ENCODE measurements at places on chromosomes 2 and 18.

DNA sequence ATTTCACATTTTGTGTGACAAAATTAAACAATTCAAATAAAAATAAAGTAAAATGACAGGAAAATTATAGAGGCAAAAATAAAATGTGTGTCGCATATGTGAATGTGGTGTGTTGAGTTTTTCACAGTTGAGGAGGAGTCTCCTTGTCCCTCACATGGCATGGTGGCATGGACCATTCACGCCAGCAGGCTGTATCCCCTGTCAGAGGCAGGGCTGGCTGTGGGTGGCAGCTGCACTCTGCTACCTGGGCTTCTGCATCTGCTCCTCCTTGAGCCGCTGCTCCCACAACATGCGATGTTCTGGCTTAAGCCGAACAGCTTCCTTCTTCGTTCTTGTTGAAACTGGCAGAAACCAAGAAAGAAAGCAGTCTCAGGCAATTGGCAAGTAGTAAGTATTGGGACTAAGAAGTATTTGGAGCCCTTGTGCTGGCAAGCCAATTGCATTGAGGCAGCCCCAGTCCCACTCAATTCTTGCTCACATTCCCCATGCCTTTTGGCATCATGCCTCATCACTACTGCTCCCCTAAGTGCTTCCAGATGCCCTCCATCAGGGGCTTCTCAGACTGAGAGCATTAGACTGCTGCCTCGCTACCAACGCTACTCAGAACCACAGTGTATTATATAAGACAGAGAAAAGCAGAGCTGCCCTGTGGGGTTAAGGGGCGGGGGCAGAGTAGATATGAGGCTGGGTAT lies 177.9 kb upstream of the NABP1 start:
- DNase-seq: peak; percentile 71

- peak; percentile 94 for DNase-seq
Observed at GRCh38 chr2:69007169-69007568, 5.8 kb upstream of the ANTXR1 start.

- peak; percentile 98 for DNase-seq
Observed at GRCh38 chr2:120867290-120868241, 131.9 kb downstream of the GLI2 start.

DNA sequence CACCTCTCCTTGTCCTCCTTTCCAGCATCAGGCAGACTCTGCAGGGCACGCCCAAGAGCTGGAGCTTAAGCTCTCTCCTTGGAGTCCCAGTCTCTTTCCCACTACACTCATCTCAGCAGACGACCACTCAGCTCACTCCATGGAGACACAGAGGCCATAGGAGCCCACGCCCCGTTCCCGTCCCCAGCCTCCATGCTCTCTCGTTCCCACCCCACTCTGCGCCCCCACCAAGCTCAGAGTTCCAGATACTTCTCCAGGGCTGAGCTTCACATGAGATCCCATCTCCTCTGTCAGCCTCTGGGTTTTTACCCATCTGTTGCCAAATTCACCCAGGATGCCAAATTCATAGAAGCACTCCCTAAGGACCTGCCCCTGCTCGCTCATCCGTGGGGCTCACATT lies 87.3 kb downstream of the MALT1 start:
- no peak for DNase-seq

DNA sequence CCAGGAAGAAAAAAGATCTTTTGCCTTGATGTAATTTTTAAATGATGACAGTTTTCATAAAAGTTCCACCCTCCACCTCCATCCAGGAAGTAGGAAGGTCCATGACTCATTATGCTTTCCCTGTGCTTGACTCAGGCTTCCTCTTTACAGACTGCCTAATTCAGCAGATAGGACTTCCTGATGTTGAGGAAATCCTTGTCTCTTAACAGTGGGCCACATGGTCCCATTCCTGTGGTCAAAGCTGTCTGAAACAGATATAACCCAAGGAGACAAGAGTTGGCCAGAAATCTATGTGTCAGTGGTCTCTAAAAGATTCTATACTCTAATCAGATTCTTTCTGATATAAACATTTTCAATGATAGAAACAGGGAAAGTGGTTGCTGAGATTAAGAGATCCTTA lies 119.1 kb downstream of the BAZ2B start:
- DNase-seq: peak; percentile 75

- peak; percentile 52 for DNase-seq
Observed at GRCh38 chr2:208182835-208183234, 7.0 kb downstream of the C2orf80 start.

DNA sequence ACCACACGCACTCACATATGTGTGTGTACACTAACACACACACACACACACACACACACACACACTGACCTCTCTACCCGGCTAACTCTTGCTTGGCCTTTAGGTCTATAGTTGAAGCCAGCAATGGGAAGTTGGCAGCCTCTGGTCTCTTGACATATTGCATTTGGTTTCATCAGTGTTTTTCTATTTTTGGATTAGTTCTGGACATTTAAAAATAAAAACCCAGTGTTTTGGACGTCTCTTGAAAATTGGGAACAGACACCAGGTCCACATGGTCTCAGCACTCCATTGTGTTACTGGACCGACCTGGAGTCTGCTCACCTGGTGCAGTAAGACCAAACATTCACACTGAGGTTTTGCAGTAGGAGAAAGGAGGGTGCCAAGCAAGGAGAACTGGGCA lies 50.4 kb upstream of the AFF3 start:
- peak; percentile 42 for DNase-seq

DNA sequence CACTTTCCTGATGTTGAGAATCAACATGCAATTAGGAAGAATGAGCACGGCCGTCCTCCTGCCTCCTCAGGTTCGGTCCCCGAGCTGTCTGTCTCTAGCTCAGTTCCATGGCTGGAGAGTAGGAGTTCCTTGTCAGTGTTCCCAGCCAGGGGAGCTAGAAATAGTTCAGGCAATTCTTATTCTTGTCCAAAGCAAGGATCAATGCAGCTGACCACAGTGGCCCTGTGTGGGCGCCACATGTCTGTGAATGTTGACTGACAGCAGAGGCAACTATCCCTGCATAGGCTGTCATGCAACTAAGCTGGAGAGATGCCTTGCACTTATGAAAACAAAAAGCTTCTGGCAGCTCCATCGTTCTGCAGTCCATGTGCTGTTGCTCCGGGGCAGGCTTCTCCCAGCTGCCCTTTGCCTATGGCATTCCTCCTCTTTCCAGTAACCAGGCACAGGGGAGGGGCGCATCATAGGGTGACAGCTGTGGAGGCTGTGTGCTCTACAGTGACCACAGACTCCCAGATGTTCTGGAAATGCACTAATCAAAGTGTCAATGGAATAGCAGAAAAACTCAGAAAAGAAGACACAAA lies 58.7 kb downstream of the PDCL3 start:
- no peak for DNase-seq

GRCh38 chr2:68978098-68978497 lies 3.7 kb downstream of the GKN1 start:
- no peak for DNase-seq

DNA sequence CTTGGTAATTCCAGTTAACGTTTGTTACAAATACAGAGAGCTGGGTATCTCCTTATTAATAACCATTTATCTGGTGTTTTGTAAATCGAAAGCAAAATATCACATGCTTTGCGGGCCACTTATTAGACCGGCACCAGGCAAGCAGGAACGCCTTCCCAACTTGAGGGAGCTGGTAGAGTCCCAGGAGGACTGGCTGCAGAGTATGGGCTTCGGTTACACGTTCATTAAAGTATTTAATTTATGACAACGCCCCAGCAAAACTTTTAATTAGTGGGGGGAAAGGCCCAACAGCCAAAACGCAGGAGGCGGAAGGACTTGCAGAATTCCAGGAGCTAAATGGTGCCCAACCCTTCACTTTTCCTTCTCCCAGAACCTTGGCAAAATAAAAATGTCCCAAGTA lies 3.7 kb downstream of the SMAD7 start:
- peak; percentile 20 for DNase-seq

DNA sequence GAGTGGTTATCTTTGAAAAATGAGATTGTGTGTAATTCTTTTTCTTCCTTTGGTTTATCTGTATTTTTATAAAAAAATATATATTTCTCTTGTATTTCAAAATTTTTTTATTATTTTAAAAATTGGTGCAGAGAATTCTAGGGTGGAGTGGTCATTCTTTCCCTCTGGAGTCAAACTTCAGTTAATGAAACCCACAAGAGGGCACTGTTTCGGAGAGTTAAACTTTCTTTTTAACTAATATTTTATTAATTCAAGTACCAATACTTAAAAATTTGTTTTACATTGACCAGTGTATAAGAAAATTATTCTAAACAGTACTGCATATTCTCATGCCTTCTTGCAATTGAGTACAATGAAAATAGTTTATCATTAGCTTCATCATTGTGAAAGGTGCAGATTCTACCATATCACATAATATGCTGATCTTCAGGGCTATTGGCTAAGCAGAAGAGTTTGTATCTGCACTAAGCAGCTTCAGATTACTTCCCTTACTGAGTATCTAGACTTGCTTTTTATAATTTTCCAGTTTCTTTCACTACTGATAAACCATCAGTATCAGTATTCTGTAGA lies 50.1 kb downstream of the HS1BP3 start:
- DNase-seq: no peak

DNA sequence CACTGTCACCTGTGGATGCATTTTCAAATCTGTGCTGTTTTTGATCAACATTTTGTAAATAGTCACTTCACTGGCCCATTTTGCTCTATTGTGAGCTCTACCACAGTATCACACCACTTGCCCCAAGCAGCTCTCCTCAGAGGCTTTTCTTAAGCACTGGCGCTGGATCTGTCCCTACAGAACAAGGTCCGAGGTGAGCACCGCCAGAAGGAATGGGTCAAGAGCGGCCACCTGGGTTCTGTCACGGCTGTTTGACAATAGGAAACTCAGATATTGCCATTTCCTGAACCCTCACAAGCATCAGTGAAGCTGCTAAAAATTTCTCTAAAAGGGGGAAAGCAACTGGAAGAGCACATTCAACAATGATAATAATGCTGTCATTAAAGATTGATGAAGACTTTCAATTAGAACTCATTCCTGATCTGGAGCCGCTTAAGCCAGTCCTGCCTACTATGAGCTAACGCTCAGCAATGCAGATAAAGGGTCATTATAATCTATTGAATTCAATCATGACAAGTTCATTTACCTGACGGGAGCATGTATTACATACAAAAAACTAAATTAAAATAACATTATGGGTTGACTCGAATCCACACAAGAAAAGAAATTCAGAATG lies 514.0 kb downstream of the GALR1 start:
- no peak for DNase-seq

DNA sequence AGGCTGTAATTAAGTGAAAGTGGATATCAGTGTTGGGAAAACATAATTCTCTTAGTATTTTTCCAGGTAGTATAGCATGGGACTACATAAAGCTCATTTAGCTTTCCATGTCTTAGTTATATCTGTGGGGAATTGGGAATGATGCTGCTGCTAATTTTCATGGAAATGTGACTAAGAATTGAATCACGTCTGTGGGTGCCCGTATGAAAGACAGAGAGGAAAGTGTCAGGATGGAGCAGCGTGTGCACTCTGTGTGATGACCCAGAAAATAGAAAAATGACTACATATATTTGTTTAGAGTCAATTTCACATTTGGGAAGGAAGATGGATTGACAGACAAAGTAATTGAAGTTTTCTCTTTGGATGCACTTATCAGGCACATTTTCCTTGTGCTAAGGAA lies 212.1 kb downstream of the PTPRM start:
- DNase-seq: no peak

DNA sequence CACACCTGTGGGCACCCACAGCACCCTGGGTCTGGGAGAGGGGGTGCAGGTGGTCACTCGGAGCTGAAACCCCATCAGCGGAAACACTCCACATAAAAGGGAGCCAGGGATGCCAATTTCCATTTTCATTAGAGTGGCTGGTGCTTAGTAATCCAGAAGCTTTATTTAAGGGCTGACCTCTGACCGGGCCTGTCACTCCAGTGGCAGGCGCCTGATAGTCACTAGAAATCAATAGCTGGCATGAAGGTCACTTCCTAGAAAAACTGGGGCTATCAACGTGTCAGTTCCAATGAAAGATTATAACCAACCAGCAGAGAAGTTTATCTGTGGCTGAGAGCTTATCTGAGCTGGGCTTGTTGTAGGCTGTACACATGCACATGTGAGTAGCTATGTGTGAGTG lies 333.7 kb upstream of the SKOR2 start:
- DNase-seq: no peak

- no peak for DNase-seq
Observed at GRCh38 chr2:71669628-71670429, 216.5 kb downstream of the DYSF start.
